Thoracic aorta (tissue), 2 donors: ENCODE measurements at places on chromosomes 4 and X. TPM values are rescaled to one million over a fixed set of nuclear protein-coding genes. Genes with fewer than 3 reads are reported as not detected.

DNA sequence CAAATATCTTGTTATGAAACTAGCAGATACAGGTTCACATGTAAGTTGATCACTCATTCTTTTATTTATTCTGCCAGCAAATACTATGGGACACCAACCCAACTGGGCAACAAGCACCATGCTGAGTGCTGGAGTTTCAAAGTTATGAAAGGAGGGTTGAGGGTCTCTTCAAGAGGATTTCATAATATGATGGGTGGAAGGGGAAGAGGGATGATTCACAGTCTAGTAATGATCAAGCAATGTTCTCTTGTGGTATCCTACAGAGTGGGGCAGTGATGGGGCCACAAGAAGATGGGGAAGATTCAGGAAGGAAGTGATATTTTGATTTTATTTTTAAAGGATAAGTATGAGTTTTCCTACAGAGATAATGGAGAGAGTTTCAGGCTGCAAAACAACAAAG lies 46.2 kb upstream of the TXK start:
- no peaks in the 10 kb centered on the region for H3K4me1 ChIP-seq
- no peak overlapping the region for H3K27ac ChIP-seq
- H3K27me3 ChIP-seq: no peaks in the 10 kb centered on the region
- H3K4me3 ChIP-seq: no peak overlapping the region
- no peak for DNase-seq

DNA sequence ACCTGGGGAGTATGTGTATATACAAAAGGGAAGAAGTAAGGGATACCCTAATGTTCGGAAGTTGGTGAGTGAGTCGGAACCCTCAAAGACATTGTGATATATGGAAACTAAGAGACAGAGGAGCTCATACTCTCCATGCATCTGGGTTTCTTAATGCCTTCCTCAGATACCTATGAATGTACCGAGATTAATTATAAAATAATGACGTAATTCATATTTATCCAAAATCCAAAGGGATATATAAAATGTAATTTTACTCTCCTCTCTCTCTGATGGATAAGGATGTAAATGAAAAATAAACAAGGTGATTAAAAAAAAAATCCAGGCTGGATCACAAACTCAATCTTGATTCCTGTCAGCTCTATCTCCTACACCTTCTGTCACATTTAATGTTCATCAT lies 275.9 kb upstream of the FAM241A start:
- H3K36me3 ChIP-seq: no peaks in the 10 kb centered on the region
- no peaks in the 10 kb centered on the region for H3K27me3 ChIP-seq
- H3K4me3 ChIP-seq: no peak overlapping the region

GRCh38 chr4:114281164-114281960 lies 301.9 kb upstream of the ARSJ start:
- no peak overlapping the region for H3K4me3 ChIP-seq
- H3K4me1 ChIP-seq: peaks cover 15% of the 10 kb centered on the region
- no peak for DNase-seq
- H3K36me3 ChIP-seq: no peaks in the 10 kb centered on the region

CXXC4 gene
- total RNA-seq: 2.5 TPM

DNA sequence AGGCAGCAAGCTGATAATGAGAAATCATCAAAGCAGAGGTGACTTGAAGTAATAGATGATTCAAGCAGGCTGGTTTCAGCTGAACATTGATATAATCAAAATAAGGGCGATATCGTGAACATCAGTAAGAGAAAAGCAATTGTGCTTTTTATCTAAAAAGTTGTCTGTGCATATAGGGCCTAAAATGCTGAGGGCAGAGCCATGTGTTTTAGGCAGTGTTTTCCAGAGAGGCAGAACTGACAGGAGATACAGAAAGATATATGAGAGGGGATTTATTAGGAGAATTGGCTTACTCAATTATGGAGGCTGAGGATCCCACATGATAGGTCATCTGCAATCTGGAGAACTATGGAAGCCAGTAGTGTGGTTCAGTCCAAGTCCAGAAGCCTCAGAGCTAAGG lies 136.5 kb upstream of the NPY2R start:
- DNase-seq: no peak
- no peak overlapping the region for H3K27ac ChIP-seq
- no peaks in the 10 kb centered on the region for H3K36me3 ChIP-seq

- H3K27me3 ChIP-seq: no peaks in the 10 kb centered on the region
- no peaks in the 10 kb centered on the region for H3K36me3 ChIP-seq
- no peaks in the 10 kb centered on the region for H3K4me1 ChIP-seq
- H3K4me3 ChIP-seq: no peak overlapping the region
- no peak overlapping the region for H3K27ac ChIP-seq
These were observed 498.9 kb downstream of the GLUD2 start for GRCh38 chrX:121546317-121546716.

- H3K4me3 ChIP-seq: no peak overlapping the region
- H3K27ac ChIP-seq: no peak overlapping the region
- H3K36me3 ChIP-seq: no peaks in the 10 kb centered on the region
- H3K4me1 ChIP-seq: no peaks in the 10 kb centered on the region
These were observed 56.2 kb upstream of the ANKRD50 start for GRCh38 chr4:124768596-124769365.

NXF2B gene
- not detected for total RNA-seq
